H1 (cell line): ENCODE measurements at places on chromosomes 7 and 10. TPM values are rescaled to one million over a fixed set of nuclear protein-coding genes. Genes with fewer than 3 reads are reported as not detected.

The SFTPA1 gene
- total RNA-seq: not detected in 2 replicates

The VGF gene
- total RNA-seq: 7.0 and 7.4 TPM in 2 replicates

The MKI67 gene
- 83.3 and 85.1 TPM in 2 replicates for total RNA-seq

The LIPK gene
- not detected in 2 replicates for total RNA-seq

The ITPRID1 gene
- 0.13 and 0.47 TPM in 2 replicates for total RNA-seq

The PRSS37 gene
- not detected in 2 replicates for total RNA-seq

The CDH23 gene
- total RNA-seq: 1.9 and 2.0 TPM in 2 replicates

The CLDN4 gene
- 28.0 TPM in 2 replicates for total RNA-seq

The RSPH10B2 gene
- total RNA-seq: 0.35 and 0.52 TPM in 2 replicates

The ERVW-1 gene
- total RNA-seq: not detected in 2 replicates

The IFIT1B gene
- not detected in 2 replicates for total RNA-seq

The SPDYE16 gene
- not detected in 2 replicates for total RNA-seq

The BAG3 gene
- total RNA-seq: 13.3 and 14.6 TPM in 2 replicates

The GPR15LG gene
- not detected in 2 replicates for total RNA-seq

The FBXO24 gene
- total RNA-seq: 0.35 and 0.59 TPM in 2 replicates

The RAB11FIP2 gene
- 12.7 and 14.5 TPM in 2 replicates for total RNA-seq

The NME8 gene
- 0.22 and 0.57 TPM in 2 replicates for total RNA-seq

The PRF1 gene
- not detected in 2 replicates for total RNA-seq

GRCh38 chr10:65133652-65134051 lies 1612.5 kb downstream of the REEP3 start:
- no peak for DNase-seq

DNA sequence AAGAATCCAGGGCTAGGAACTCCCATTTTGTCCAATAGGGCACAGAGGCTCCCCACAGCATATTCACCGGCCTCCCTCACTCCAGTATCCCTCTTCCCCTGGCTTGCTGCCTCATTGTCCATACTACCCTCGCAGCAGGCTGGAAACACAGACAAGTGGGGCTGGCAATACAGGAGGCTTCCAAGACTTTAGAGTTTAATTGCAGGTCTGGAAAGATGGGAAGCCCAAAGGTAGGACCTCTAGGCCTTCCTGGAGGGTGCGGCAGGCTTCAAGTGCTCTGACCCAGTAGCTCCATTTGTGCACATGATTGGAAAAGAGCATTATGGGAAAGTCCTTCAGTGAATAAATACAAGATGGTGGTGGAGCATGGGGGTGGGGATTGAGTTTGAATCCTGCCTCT lies 166.7 kb downstream of the EVX1 start:
- no peak for DNase-seq

GRCh38 chr10:132389433-132390169 lies 7.4 kb upstream of the PWWP2B start:
- DNase-seq: no peak

GRCh38 chr10:6298428-6298827 lies 95.7 kb downstream of the PFKFB3 start:
- DNase-seq: no peak

GRCh38 chr10:79188154-79188965 lies 119.6 kb downstream of the ZMIZ1 start:
- no peak for DNase-seq

DNA sequence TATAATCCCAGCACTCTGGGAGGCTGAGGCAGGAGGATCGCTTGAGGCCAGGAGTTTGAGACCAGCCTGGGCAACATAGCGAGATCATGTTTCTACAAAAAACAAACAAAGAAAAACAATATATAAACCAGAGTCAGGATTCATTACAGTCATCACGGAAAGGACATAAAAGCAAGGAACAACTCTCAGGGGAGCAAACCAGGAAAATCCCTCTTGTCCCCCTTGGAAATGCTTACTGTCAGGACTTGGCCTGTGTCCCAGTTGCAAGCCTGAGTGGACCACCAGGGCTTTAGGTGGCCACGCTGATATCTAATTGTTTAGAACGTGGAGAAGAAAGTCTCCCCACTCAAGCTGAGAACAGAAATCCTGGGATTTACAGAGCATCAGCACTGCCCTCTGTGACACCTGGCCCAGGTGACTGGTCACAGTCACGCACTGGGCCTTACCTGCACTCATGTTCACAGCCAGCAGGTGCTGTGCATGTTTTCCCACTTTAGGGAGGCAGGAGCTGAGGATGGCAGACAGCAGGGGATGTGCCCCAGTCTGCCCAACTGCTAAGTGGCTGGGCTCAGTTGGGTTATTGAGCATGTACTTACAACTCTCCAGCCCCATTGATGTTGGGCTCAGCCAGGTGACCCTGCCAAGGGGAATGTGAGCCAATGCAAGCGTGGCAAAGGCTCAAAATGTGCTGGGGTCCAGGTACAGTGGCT lies 60.9 kb downstream of the TMEM130 start:
- DNase-seq: no peak

- DNase-seq: no peak
Observed at GRCh38 chr7:17056491-17057142, 174.8 kb upstream of the AGR3 start.

GRCh38 chr10:34736976-34737771 lies 77.9 kb downstream of the PARD3 start:
- DNase-seq: no peak

DNA sequence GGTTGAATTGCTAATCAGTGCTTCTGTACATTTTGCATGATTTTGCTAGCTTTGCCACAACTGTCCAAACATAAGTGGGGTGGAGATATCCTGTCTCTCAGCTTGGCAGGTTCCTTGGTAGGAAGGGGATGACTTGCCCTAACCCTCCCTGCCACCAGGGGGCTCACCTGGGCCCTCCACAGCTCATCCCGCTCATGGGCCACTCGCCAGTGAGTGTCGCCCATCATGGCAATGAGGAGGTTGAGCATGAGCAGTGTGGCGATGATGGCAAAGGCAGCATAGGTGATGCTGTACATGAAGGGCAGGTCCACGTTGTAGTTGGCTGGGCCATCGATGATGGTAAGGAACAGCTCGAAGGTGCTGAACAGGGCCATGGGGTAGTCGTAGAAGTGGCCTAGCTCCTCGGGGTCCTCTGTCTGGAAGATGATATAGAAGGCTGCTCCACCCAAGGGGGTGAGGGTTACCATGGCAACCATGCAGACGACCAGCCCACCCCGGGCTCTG lies 12.2 kb downstream of the TRPV6 start:
- no peak for DNase-seq

GRCh38 chr10:2700626-2701305 lies 366.6 kb upstream of the PFKP start:
- no peak for DNase-seq

DNA sequence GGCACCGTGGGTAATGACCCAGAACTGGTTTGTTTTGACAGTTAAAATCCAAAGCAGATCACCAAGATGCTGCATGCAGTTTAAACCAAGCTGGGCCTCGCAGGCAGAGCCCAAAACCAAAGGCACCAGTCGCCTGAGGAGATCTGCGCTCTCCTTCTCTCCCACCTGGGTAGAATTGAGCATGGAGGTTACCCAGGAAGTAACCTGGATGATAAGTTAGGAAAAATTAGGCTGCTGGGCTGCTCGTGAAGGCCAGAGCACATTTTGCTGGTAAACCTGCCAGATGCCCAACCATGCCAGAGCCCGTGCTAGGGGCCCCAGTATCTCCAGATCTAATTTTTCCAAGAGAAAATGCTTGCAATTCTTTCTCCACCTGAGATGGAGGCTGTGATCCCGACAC lies 388.3 kb upstream of the MGMT start:
- DNase-seq: peak; percentile 7

DNA sequence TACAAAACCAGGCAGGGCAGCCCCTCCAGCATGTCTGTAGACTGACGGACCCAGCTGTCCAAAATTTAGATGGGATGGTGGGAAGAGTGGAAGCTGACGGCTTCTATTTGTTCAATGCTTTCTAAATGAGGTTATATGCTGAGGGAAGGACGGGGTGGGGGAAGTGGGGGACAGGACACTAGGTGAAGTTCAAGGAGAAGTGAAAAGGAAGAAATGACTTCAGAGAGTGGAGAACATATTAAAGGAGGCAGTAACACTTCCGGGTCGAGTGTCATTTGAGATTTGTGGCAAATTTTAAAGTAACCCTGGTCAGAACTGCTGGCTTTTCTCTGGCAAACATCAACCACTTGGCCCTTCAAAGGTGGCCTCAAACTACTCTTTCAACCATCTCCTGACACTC lies 9.4 kb downstream of the PIP4K2A start:
- no peak for DNase-seq

DNA sequence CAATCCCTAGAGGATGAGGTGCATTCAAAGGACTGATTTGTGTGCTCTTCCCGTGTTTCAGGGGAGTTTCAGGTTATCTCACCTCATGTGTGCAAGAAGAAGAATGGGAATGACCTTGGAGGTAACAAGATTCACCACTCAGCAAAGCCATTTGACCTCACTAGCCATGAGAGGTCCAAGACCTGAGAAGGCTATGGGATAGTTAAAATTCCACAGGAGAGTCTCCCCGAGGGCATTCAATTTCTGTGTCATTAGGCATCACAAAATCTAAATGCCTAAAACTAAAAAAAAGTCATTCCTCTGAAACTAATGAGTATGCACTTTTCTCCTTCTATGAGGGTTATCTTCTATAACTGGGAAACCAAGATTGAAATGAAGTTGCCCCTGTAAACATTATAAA lies 433.4 kb downstream of the KCNMA1 start:
- DNase-seq: no peak

DNA sequence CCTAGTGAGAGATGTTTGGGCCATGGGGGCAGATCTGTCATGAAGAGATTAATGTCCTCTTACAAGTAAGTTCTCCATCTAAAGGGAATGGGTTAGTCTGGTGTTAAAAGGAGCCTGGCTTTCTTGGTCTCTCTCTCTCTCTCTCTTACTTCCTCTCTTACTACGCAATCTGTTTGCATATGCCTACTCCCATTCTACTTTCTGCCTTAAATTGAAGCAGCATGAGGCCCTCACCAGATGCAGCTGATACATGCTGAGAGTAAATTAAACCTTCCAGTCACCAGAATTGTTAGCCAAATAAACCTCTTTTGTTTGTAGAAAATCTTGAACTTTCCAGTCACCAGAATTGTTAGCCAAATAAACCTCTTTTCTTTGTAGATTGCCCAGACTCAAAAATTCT lies 884.1 kb downstream of the NRG3 start:
- no peak for DNase-seq

DNA sequence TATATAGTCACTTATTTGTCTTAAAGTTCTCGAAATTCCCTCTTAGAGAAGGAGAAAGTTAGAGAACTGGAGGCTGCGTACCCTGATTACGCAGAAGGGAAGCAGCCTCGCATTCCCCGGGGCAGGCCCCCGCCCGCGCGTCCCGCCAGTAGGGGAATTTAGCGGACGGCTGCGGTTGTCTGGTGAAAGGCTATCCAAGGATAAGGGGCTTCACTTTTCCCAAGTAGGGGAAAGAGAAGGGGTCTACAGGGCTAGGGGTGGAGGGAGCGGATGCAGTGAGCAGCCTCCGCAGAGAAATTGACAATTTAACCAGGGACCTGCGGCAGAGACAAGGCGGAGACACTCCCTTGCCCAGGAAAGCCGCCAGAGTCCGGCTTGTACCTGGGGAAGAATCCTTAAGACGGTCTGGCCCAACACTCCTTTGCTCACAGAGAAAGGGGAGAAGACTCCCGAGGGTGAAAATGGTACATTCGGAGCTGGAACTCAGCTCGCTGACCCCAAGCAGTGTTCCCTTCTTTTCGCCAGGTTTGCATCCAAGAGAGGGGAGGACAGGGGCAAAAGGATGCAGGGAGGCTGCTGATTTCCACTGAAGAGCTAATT lies 994 bp upstream of the MAGI2 start:
- no peak for DNase-seq

DNA sequence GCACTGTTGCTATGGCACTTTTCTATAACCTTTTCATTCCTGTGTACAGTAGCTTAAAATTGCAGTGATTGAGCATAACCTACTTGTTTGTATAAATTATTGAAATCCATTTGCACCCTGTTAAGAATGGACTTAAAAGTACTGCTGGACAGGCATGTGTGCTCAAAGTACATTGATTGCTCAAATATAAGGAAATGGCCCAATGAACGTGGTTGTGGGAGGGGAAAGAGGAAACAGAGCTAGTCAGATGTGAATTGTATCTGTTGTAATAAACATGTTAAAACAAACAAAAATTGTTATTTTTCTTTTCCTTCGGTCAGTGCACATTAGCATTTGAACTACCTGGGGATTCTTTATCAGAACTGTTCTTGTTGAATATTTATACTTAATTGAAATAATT lies 57.1 kb upstream of the BAMBI start:
- no peak for DNase-seq

GRCh38 chr7:54796150-54796549 lies 37.1 kb upstream of the SEC61G start:
- no peak for DNase-seq

DNA sequence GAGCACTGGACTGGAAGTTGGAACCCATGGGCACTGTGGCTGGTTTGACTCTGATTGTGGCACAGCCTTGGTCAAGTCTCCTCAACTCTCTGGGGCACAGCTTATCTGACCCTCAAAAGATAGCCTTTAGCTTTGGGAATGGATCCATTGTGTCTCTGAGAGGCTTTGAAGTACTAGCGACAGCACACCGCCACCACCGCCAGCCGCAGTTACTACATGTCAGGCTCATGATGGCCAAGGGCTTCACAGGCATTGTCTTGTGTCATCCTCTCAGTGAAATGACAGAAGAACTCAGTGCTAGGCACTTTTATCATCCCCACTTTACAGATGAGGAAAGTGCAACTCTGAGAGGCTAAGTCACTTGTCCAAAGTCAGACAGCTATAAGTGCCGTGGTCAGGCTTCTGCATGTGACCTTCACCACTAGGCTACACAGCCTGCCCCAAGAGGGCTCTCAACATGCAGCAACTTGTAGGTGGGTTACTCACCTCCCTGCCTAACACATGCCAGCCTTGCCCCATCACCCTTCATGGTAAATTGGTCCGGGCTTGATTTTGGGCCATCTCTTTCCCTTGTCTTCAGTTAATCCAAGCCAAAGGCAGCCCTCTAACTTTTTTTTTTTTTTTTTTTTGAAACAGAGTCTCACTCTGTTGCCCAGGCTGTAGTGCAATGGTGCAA lies 44.1 kb downstream of the C10orf105 start:
- DNase-seq: no peak

DNA sequence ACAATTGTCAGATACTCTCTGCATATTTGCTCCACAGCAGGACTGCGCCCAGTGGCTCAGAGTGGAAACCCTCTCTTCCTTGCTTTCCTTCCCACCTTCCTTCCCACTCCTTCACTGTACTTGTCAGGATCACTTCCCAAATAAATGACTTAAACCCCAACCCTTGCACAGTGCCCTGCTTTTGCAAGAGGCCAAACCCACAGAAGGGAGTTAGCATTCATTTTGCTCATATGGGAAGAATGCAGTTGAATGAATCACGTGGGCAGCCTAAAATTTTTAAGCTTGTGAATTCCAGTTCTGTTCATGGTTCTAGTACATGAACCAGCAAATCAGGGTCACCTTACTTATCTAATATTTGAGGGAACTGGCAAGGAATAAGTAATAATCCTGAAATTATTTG lies 47.7 kb upstream of the SFMBT2 start:
- no peak for DNase-seq

GRCh38 chr7:102836191-102836919 lies 76.4 kb upstream of the LRRC17 start:
- no peak for DNase-seq

- no peak for DNase-seq
Observed at GRCh38 chr10:34804306-34804705, 10.8 kb downstream of the PARD3 start.

GRCh38 chr7:46524350-46524749 lies 603.3 kb upstream of the IGFBP3 start:
- no peak for DNase-seq

GRCh38 chr7:50679218-50680007 lies 103.3 kb downstream of the GRB10 start:
- no peak for DNase-seq
